ENCODE measurements at places on chromosomes 1 and 21. TPM values are rescaled to one million over a fixed set of nuclear protein-coding genes. Genes with fewer than 3 reads are reported as not detected.

Gene C1orf185
- not detected for total RNA-seq

Gene TNN
- not detected for total RNA-seq

Gene PTGS2
- 17.2 TPM for total RNA-seq

Gene TNNI3K
- not detected for total RNA-seq

Gene NHLH2
- total RNA-seq = not detected

Data from dermis blood vessel endothelial cell (primary cell).